NCI-H1092 (cell line): ENCODE measurements at places on chromosomes 5 and 9.
A peak's percentile ranks its signal among the peaks of the same experiment; 100 is the strongest.

DNA sequence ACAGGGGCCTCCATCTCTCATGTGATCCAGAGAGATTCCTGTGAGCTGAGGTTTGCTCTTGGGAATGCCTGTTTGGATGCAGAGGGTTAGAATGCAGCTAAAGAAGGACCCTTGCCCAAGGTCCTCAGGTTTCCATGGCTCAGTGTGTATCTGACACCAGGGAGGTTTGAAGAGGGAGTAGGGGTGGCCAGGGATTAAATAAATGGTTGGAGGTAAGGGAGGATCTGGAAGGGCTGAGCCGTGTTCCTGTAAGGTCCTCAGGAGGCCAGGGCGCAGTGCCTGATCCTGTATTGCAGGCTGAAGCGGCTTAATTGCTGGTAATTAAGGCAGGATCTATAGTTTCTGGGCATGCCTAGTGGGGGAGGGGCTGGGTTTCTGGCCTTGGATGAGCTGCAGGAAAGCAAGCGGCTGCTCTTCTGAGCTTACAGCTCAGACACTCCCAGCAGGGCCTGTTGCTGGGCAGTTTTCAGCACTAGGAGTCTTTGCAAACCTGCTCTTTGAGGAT, 41.5 kb upstream of the MAP1B start:
- peak; percentile 70 for DNase-seq

DNA sequence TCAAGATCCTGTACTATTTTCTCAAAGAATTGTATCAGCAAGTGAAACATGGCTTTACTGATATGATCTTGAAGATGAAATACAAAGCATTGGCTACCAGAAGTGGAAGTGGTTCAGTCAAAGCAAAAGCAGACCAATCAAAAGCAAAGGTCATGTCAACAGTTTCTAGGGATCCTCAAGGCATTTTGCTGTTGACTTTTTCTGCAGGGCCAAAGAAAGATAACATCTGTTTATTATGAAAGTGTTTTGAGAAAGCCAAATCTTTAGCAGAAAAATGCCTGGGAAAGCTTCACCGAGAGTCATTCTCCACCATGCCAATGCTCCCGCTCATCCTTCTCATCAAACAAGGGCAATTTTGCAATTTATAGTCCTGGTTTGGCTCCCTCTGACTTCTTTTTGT, 90.3 kb upstream of the ACO1 start:
- no peak for DNase-seq

GRCh38 chr5:1536322-1536845, 12.6 kb upstream of the LPCAT1 start:
- DNase-seq: no peak

GRCh38 chr5:172891716-172892421, 57.8 kb downstream of the ERGIC1 start:
- DNase-seq: no peak

GRCh38 chr5:158414333-158414762, 555.4 kb upstream of the CLINT1 start:
- DNase-seq: no peak

- DNase-seq: no peak
These were observed 40.5 kb downstream of the OLFM1 start for GRCh38 chr9:135127718-135128670.

- no peak for DNase-seq
These were observed 27.4 kb downstream of the TNFSF8 start for GRCh38 chr9:114902786-114903524.

- DNase-seq: no peak
These were observed 711 bp downstream of the PGGT1B start for GRCh38 chr5:115262011-115262320.

DNA sequence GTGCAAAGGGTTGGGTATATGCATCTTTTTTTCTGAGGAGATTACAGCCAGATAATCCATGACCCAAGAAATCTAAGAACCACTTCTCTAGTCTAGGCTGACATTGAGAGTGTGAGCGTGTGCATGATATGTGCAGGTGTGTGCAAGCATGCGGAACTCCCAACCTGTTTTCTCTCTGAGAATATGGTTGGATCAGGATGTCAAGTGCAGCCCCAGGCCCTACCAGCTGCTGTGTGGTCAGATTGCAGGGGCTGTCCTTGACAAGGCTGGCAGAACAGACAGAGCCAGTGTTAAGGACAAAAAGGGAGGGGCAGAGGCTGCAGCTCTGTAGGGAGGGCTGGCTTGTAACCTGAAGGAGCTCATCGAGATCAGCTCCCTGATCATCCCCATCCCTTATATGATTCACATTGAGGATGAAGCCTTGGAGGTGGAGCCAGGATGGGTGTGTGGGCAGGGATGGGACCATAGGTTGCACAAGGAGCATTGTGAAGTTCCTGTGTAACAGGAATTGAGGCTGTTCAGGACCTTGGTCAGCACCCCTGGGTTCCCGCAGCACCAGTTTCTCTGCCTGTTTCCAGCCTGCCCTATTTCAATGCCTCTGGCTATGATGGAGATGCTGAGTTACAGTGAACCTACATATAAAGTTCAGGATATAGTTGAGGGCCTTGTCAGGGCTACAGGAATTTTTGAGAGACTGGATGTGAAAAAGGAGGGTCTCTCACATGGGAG, 52.6 kb upstream of the ARAP3 start:
- DNase-seq: no peak

DNA sequence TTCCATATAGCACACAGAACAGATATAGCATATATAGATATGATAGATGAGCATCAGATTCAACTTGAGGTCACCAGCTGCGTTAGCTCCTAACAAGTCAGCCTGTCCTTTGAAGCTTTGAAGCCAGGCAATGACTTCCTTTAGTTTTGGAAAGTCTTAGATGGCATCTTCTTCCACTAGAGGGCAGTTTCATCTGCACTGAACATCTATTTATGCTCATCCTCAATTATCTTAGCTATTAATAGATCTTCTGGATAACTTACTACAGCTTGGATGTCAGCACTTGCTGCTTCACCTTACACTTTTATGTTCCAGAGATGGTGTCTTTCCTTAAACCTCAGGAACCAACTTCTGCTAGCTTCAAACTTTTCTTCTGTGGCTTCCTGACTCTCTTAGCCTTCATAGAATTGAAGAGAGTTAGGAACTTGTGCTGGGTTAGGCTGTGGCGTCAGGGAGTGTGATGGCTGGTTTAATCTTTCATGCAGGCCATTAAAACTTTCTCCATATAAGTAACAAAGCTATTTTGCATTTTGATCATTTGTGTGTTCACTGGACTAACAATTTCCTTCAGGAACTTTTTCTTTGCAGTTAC, 1401.4 kb downstream of the EFNA5 start:
- DNase-seq: no peak

DNA sequence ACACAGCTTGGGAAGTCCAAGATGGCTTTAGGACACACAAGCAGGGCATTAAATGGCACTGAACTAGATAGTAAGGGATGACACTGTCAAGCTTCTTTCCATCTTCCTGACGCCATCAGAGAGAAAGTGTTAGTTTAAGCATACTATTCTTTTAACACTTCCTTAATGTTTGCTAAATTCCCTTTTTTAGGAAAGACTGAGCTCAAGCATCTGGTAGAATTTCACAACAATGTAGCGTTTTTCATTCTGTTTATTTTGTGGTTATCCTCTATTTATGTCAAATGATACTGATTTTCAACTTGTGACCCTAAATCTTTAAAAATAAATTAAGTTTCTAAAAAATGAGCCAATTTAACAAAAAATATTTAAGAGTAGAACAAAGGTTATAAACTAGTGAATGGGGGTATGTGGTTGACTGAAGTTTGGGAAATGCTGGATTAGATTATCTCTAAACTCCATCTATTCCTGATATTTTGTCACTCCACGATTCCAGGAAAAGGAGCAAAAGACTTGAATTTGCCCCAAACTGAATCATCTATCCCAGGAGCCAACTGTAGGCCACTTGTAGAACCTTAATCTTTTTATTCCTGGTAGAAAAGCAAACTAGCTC, 147.4 kb upstream of the KLF9 start:
- DNase-seq: no peak

DNA sequence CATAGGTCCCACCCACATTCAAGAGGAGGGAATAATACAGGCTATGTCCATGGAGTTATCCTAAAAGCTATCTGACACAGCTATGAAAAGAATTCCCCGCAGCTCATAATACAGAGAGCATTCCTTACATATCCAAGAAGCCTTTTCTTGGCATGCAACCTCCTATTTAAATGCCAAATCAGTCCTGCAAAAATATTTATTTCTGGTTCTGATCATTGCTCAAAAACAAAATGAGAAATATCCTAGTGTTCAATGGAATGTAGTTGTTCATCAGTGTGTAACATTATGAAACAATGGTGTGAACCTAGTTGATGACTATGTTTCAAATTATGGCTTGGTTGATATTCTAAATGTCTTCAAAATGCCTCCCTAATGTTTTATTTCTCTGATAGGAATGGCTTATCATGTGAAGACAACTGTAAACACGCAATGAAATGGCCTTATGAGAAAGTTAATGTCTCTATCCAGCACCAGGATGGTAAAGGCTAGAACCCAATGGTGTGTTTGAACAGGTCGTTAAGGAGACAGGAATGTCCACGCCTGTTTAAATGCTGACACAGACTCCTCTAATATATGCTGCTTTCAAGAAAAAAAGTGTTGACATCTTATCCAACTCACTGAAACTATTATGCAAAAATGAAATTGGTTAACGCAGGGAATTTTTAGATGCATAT, 126.7 kb upstream of the CDH6 start:
- DNase-seq: no peak

DNA sequence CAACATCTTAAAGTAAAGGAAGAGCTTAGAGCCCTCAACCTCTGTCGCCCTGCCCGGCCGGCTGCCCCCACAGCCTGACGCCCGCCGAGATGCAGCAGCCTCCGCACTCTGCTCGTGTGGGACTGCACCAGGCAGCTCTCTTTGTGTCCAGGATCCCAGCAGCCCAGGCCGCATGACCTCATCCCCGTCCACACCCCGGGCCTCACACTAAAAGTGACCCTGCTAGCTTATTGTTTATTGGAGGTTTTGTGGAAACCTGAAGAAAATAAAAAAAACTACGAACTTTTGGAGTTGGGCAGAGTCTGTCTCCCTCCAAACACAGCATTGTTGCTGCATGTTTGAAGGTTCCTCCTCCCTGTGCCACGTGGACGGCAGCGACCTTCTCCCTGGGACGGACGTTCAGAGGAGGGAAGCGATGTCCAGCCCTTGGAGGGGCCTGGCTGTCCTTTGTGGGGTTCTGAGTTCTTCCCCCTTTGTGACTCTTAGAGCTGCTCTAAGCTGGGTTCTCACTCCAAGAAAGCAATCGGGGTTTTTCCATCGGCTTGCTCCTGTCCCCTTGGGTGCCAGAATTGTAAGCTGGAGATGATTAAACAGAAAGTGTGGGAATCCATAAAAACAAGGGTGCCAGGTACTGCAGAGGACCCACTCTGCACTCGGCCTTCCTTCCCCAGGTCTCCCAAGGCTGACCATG, 103.5 kb upstream of the COL5A1 start:
- no peak for DNase-seq

DNA sequence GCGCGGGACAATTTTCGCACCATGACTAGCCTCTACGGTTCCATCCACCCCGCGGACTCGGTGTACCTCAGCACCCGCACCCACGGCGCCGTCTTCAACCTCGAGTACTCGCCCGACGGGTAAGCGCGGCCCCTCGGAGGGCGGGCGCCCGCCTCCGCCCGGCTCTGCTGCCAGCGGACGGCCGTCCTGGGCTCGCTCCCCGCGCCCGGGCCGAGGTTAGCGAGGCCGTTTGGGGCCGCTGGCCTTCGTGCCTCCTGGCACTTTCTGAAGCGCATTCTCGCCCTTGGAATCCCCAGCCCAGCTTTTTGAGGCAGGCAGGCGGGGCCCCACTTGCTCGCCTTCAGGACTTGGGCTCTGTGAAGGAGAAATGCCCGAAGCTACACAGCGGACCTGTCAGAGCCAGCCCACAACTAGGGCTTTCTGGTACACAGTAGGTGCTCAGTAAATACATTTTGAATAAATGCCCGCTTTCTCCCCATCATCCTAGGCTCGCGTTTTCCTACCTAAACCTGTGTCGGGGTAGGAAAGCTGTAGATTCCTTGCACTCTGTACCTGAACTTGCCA, 772 bp downstream of the DCAF10 start:
- no peak for DNase-seq

DNA sequence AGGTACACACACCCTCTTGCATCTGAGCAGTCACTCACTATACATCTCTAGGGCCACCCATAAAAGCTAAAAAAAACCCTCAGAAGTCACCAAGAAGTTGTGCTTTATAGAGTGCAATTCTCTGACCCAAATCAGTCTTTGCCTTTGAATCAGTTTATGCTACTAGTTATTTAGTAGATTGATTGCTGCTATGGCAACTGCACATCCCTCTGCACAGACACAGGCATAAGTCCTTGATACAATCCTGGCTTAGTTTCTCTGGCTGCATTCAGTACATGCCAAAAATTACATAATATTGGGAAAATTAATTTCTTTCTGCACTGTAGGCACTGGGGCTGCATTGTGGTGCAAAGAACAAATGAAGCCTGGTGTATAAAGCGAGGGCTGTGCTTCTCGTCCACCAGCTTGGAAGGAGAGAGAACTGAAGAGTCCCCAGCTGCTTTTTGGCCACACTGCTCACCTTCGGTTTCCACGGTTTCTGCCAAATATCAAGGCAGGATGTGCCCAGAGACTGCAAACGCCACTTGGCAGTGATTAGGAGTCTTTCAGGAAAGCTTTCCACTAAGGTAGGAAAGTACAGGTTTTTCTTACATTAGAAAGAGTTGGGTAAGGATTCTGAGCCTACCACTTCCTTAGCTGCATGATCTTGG, 258.4 kb downstream of the ELAVL2 start:
- DNase-seq: no peak

GRCh38 chr9:19998823-19999455, 210.1 kb upstream of the SLC24A2 start:
- no peak for DNase-seq

DNA sequence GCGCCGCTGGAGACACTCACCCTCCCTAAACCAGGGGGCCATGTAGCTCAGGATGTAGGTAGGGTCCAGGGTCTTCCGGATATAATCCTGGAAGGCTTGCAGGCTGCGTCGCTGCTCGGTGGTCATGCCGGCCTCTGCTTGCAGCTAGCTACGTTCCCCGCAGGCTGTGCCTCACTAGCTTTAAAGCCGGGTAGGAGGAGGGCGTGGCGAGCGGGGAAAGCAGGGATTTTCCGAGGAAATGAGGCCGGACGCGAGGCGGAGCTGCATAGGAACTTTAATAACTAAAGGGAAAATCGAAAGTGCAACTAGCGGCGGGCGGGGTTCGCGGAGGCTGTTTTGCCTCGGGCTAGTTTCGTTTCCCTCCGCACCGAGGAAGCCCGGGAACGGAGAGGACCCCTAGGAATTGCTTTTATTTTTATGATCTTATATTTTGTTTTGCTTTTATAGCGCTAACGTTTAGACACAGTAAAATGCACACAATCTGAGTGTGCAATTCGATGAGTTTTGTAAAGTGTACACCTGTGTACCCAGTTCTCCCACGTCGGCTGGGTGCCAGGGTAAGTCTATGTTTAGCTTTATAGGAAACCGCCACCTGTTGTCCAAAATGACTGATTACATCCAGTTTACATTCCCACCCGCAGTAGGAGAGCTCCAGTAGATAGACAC, at the start of gene RIGI:
Gene RIGI, minus strand, starts transcription at position 156 of the 666 bp plus-strand sequence. Its CDS starts 30 bp downstream, at position 126.
- peak; percentile 73 for DNase-seq
